A549 treated with Hydrocortisone at 1 μM for 4 hours (cell line): ENCODE measurements at places on chromosomes 5 and 9. TPM values are rescaled to one million over a fixed set of nuclear protein-coding genes. Genes with fewer than 3 reads are reported as not detected.

ZNF79 gene
- total RNA-seq, result 4.9 to 7.5 TPM (median 6.1 TPM) in 5 replicates

PCDHB7 gene
- not detected in 5 replicates for total RNA-seq

BTNL9 gene
- 0.74 to 1.1 TPM (median 0.77 TPM) in 5 replicates for total RNA-seq

TBC1D2 gene
- 10.2 to 13.3 TPM (median 10.9 TPM) in 5 replicates for total RNA-seq

RLN2 gene
- total RNA-seq, result 0.18 to 0.29 TPM (median 0.25 TPM) in 4 of 5 replicates, not detected in the other

GLRA1 gene
- not detected in 5 replicates for total RNA-seq

GRK6 gene
- 23.1 to 27.6 TPM (median 26.2 TPM) in 5 replicates for total RNA-seq

GRIN1 gene
- total RNA-seq, result 0.22 to 0.66 TPM (median 0.45 TPM) in 5 replicates

MARCOL gene
- total RNA-seq, result not detected in 5 replicates
